ENCODE measurements at places on chromosomes 13 and 19.

DNA sequence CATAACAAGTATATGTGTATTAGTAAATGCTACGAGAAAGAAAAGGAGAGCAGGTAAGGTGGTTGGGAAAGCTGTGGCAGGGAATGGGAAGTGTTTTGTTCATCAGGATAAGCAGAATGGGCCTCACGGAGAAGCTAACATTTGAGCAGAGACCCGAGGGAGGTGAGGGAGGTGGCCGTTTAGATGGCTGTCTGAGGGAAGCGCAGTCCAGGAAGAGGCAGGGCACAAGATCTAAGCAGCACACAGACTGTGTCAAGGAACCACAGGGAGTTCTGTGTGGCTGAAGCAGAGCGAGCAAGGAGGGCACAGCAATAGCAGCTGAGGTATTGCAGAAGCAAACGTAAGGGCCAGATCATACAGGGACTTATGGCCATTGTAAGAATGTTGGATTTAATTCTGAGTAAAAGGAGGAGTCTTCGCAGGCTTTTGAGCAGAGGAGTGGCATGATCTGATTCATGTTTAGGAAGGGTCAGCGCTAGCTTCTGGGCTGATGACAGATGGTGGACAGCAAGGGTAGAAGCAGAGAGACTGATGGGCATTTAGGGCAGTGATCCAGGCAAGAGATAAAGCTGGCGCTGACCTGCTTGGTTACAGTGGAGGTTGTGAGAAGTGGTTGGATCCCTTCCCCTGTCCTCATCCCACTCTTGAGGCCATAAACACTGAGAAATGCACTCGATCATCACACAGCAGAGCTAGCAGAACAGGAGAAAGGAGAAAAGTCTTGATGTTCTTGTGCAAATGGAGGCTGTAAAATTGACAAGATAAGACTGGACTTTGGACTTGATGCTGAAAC is 199.9 kb downstream of the LACC1 start:
- no peak for DNase-seq

DNA sequence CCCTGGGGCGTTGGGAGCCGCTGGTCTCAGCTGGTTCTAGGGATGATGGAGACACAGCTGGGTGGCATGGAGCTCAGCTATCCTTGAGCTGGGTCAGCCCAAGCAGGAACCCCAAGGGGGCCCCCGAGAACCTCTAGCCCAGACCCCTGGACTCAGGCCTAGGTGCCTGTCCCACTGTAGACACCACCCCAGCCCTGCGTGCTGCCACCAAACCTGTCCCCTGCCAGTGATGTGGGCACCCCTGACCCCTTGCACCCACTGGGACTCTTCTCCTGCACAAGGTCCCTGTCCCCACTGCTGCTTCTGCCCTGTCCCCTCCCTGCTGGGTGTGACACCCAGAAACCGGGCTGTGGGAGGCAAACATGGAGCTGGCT is 26.8 kb downstream of the CEBPA start:
- no peak for DNase-seq

GRCh38 chr19:33450689-33451088 is 70.9 kb downstream of the PEPD start:
- no peak for DNase-seq

GRCh38 chr13:48828962-48829411 is 146.7 kb upstream of the FNDC3A start:
- no peak for DNase-seq

DNA sequence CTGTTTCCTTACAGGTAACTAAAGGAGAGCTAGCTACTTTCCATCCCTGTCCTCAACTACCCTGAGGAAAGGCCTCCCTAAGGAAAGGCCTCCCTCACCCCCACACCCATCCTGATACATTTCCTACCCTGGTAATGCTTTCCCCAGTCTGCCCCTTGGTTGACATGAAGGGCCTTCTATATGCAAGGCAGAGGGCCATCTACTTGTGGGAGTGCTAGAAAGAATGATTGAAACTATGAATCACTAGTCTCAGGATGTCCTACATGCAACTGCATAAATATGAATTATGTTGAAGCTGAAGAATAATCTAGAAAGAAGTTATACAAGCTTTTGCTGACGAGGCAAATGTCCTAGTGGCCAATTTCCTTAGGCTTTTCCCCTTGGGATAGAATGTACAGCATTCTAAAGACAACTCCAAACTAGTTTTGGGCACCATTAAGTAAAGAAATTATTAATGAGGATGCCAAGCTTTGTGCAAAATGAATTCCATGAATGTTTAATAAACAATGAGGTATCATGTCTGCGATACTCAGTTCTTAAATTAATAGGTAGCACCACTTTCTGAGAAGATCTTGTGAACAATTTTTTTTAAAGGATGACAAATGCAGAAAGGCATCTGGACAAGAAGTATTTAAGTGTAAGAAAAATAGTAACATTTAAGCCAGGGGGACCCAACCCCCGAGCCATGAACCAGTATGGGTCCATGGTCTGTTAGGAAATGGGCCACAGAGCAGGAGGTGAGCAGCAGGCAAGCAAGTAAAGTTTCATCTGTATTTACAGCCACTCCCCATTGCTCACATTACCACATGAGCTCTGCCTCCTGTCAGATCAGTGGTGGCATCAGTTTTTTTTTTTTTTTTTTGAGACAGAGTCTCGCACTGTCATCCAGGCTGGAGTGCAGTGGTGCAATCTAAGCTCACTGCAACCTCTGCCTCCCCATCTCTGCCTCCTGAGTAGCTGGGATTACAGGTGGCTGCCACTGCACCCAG is 223.0 kb downstream of the LHFPL6 start:
- DNase-seq = no peak

DNA sequence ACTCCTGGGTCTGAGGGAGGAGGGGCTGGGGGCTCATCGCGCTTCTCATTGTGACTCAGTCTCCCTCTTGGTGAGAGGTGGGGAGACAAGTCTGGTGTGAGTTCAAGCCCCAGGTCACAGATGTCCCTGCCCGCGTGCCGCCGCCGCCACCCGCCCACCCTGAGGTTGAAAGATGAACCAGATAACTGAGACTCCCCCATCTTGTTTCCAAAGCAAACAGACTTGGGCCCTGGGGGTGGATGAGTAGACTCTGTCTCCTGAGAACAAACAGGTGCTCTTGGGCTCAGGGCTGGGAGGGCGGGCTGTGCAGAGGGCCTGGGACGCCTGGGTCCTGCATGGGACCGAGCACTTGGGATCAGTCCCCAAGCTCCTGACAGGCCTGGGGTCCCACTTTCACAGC is 567 bp downstream of the SBK2 start:
- no peak for DNase-seq
